Muscle of arm (tissue), 14 donors: ENCODE measurements at places on chromosomes 13 and 19.

GRCh38 chr13:109788372-109789111, 2.2 kb upstream of the IRS2 start:
- no peak for DNase-seq

DNA sequence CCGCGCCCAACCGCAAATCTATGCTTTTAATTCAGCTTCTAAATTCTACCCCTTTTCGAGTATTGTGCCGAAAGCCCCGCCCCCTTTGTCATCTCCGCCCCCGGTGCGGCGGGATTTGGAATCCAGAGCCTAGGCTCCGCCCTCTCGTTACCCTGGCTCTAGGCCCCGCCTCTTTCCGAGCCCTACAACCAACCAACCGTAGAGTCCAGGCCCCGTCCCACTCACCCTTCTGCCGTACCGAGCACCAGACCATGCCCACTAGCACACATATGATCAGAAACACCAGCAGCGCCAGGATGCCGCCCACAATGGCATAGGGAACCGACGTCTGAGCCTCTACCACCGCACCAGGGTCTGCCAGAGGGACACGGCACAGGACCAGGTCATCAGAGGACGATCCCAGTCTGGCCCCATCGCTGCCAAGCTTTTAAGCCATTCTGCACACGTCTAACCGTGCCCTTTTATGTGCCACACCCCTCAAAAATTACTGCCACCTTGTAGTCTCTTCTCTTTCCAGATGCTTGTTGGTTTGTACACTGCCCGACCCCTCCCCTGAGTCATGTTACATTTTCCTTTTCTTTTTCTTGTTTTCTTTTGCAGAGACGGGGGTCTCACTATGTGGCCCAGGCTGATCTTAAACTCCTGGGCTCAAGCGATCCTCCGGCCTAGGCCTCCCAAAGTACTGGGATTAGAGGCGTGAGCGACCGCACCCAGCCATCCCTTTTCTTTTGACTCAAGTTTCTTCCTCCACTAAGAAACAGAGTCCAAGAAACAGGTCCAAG, 4.7 kb upstream of the ZNF428 start:
- no peak for DNase-seq

GRCh38 chr19:17394891-17395415, 957 bp upstream of the CCDC194 start:
- DNase-seq = peak; percentile 59

GRCh38 chr13:78832461-78832860, 173.5 kb upstream of the OBI1 start:
- DNase-seq = no peak

GRCh38 chr19:35265900-35266519, 2.8 kb upstream of the USF2 start:
- no peak for DNase-seq

- peak; percentile 30 for DNase-seq
These were observed 407 bp downstream of the RAB3A start for GRCh38 chr19:18203408-18203862.

DNA sequence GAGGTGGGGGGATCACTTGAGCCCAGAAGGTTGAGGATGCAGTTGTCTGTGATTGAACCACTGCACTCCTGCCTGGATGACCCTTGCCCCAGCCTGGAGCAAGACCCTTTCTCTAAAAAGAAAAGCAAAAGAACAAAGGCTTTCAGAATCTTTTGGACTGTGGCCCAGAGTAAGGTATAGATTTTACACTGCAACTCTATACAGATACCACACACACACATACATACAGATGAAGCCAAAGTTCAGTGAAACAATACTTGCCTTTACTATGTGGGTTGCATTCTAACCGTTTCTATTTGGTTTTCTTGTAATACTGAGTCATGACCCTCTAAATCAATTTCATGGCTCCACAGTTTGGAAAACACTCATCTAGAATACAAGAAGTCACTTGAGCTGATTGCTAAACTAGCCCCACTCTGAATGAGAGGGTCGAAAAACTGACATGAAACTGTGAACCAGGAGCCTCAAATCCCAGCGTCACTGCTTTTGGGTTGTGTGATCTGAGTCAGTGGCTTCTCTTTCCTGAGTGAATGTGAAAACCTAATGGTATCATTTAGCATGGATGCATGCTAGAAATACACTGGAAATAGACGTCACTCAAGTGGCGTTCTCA, 756.1 kb downstream of the UQCRFS1 start:
- no peak for DNase-seq

GRCh38 chr19:53598361-53598760, 33.4 kb upstream of the DPRX start:
- no peak for DNase-seq

DNA sequence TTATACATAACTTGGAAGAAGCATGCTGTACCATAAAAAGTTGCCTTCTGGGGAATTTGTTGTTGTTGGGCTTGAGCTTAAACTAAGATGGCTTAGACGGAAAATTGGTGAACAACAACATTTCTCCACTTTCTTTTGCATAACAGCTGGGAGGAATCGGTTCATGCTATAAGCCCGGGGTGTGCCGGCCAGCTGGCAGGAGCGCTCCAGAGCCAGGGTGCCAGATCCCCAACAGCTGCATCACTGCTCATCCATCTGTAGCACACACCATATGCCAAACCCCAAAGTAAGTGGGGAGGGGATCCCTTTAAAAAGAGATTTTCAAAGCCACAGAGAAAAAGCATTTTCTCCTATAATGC, 419.5 kb upstream of the ARGLU1 start:
- no peak for DNase-seq

GRCh38 chr13:113816946-113817859, 46.7 kb downstream of the GAS6 start:
- peak; percentile 62 for DNase-seq

DNA sequence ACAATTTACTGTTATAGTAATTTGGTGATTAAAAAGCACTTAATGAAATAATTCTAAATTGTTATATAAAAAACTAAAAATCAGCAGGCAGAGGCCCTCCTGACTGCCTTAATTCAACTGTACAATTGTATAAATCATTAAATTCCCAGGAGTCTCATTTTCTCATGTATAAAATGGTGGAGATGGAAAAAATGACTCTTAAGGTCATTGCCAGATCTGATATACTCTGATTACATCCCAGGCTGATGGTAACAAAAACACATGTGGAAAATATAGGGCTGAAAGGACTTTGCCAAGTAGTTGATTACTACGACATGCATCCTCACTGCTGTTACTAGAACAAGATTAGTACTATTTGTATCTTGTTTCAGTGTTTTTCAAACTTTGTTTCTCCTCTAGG, 1020.0 kb upstream of the SLC10A2 start:
- peak; percentile 31 for DNase-seq

GRCh38 chr13:112509190-112509589, 78.8 kb downstream of the TUBGCP3 start:
- DNase-seq = no peak

GRCh38 chr13:103539265-103539664, 473.0 kb upstream of the SLC10A2 start:
- DNase-seq = no peak

GRCh38 chr19:33085570-33086128, 4.7 kb downstream of the GPATCH1 start:
- DNase-seq = no peak

DNA sequence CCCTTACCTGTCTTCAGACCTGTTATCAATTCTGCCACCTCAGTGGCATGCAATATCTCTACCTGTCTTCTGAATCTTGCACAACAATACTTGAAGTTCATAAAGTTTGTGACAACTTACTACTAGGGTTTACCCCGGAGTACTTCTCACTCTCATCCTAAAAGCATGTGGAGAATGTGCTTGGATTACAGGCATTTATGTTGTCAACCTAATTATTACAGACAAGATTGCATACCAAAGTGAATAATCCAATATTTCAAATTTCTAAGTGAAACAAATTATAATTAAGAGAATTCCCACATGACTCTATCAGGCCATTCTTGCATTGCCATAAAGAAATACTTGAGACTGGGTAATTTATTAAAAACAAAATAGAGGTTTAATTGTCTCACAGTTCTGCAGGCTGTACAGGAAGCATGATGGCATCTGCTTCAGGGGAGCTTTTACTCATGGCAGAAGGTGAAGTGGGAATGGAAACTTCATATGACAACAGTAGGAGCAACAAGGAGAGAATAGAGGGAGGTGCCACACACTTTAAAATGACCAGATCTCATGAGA, 661.0 kb upstream of the SPRY2 start:
- no peak for DNase-seq

- DNase-seq = no peak
These were observed 113.0 kb upstream of the SPACA7 start for GRCh38 chr13:112263152-112263551.

DNA sequence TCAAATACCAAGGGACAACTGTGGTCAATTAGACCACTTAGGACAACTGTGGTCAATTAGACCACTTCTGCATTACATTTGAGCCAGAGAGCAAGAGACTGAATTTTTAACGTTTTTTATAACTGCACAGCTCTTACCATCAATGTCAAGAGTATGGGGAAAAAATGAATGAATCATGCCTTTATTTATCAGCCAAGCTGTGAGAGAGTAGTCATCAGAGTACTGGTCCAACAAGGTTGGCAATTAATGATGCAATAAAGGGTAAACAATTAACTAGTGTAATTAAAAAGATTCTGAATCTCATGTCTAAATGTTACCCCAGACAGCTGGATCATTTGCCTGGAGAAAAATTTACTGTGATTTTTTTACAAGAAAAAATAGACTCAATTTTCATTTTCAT, 381.1 kb downstream of the LIG4 start:
- no peak for DNase-seq

DNA sequence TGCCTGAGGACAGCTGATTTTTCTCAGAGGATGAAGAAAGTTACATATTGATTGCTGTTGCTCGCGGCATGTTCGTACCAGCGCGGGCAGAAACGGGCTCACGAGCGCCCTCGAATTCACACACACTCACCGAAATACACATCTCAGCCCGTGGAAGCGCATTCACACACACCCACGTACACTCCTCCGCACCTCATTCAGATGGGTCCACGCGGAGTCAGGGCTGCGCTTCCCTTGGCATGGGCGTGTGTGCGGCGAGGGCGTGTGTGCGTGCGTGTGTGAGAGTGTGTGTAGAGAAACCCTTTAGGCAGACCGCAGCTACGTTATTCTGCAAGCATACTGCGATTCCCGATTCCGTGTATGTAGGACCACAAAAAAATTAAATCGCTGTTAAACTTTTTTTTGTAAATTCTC, 2.1 kb upstream of the PCDH17 start:
- DNase-seq = no peak
